ENCODE measurements at places on chromosomes 11 and 22. TPM values are rescaled to one million over a fixed set of nuclear protein-coding genes. Genes with fewer than 3 reads are reported as not detected.

Gene TENM4
- total RNA-seq = 27.8 TPM

GRCh38 chr11:102637731-102638130, 12.6 kb upstream of the MMP20 start:
- DNase-seq = no peak

- DNase-seq = peak; percentile 31
These were observed 83.1 kb upstream of the MTNR1B start for GRCh38 chr11:92886243-92886905.

- DNase-seq = peak; percentile 22
These were observed 589 bp upstream of the NDUFC2 start for GRCh38 chr11:78080084-78080817.

All from RPMI7951 (cell line).